ENCODE measurements at places on chromosomes 3 and 15. TPM values are rescaled to one million over a fixed set of nuclear protein-coding genes. Genes with fewer than 3 reads are reported as not detected.

The ENTPD3 gene
- 0.79 TPM for total RNA-seq

The CHDH gene
- total RNA-seq: 0.99 TPM

The NEK10 gene
- 5.0 TPM for total RNA-seq

The ACTC1 gene
- total RNA-seq: 126 TPM

The LHFPL4 gene
- total RNA-seq: not detected

The HRH1 gene
- total RNA-seq: 10.1 TPM

The SHF gene
- total RNA-seq: 12.3 TPM

The GCNT3 gene
- total RNA-seq: not detected

The LRRC31 gene
- total RNA-seq: not detected

The LTK gene
- 0.69 TPM for total RNA-seq

The XYLB gene
- 5.6 TPM for total RNA-seq

The SAMD7 gene
- not detected for total RNA-seq

The GUCA1C gene
- not detected for total RNA-seq

The TF gene
- total RNA-seq: 43.0 TPM

The DAZL gene
- not detected for total RNA-seq

The EID1 gene
- total RNA-seq: 111 TPM

The RPP25 gene
- total RNA-seq: 2.1 TPM

The KIAA1143 gene
- total RNA-seq: 18.3 TPM

The ARID3B gene
- total RNA-seq: 4.8 TPM

The GJD2 gene
- not detected for total RNA-seq

The ATP13A3 gene
- total RNA-seq: 73.5 TPM

The CATSPER2 gene
- 1.8 TPM for total RNA-seq

The DZIP3 gene
- 12.8 TPM for total RNA-seq

The ST8SIA2 gene
- total RNA-seq: 3.2 TPM

The C2CD4A gene
- not detected for total RNA-seq

The NSMCE3 gene
- 6.9 TPM for total RNA-seq

The MAP6D1 gene
- 1.2 TPM for total RNA-seq

The AADACL2 gene
- 21.6 TPM for total RNA-seq

The CCDC191 gene
- total RNA-seq: 3.9 TPM

The RASSF1 gene
- 28.6 TPM for total RNA-seq

The RLBP1 gene
- not detected for total RNA-seq

The ATP8B4 gene
- 19.5 TPM for total RNA-seq

The LINGO1 gene
- total RNA-seq: 4.6 TPM

The WNT7A gene
- total RNA-seq: 0.59 TPM

The TMEM212 gene
- not detected for total RNA-seq

The SLC28A2 gene
- not detected for total RNA-seq

The CDHR4 gene
- total RNA-seq: not detected

The CSPG4 gene
- 42.2 TPM for total RNA-seq

The SLC12A6 gene
- 18.3 TPM for total RNA-seq

The RTP4 gene
- total RNA-seq: 0.79 TPM

The GOLGA6D gene
- 0.30 TPM for total RNA-seq

The GNB4 gene
- total RNA-seq: 57.4 TPM

The CEMIP gene
- 6.5 TPM for total RNA-seq

The FGF12 gene
- 1.4 TPM for total RNA-seq

The LRRN1 gene
- 20.9 TPM for total RNA-seq

The CA12 gene
- 4.3 TPM for total RNA-seq

The MAPKAPK3 gene
- 27.8 TPM for total RNA-seq

The ARL8B gene
- total RNA-seq: 65.7 TPM

The ROBO2 gene
- total RNA-seq: 42.3 TPM

The OR4F15 gene
- total RNA-seq: not detected

The RBPMS2 gene
- 0.59 TPM for total RNA-seq

The SNTN gene
- total RNA-seq: not detected

The GOLGA8R gene
- 8.3 TPM for total RNA-seq
